Aorta (tissue), 5 donors: ENCODE measurements at places on chromosomes 4 and X. TPM values are rescaled to one million over a fixed set of nuclear protein-coding genes. Genes with fewer than 3 reads are reported as not detected.

Gene STPG2
- 0.65 TPM for total RNA-seq

Gene TCEAL7
- total RNA-seq: 12.7 TPM

Gene RAB40AL
- 1.1 TPM for total RNA-seq

Gene ITM2A
- total RNA-seq: 153 TPM

Gene UGT8
- 0.78 TPM for total RNA-seq

Gene YIPF6
- 39.9 TPM for total RNA-seq

Gene PRMT9
- total RNA-seq: 8.5 TPM

Gene CHRDL1
- 75.6 TPM for total RNA-seq

Gene RNF128
- total RNA-seq: not detected

Gene GABRE
- 39.1 TPM for total RNA-seq

Gene SASH3
- total RNA-seq: 16.1 TPM

Gene GUCY1B1
- total RNA-seq: 24.9 TPM

Gene GEMIN8
- total RNA-seq: 14.8 TPM

Gene CNGA1
- 1.6 TPM for total RNA-seq

Gene KDM6A
- 42.3 TPM for total RNA-seq

Gene PWWP3B
- total RNA-seq: 0.15 TPM

Gene SEC24B
- 40.8 TPM for total RNA-seq

Gene APLN
- total RNA-seq: 11.0 TPM

Gene GAGE12E
- total RNA-seq: not detected

Gene FAM193A
- total RNA-seq: 41.6 TPM

Gene STBD1
- 11.6 TPM for total RNA-seq

Gene ADH1C
- 11.7 TPM for total RNA-seq

Gene SPANXN1
- total RNA-seq: not detected
